H7 (cell line): ENCODE measurements at places on chromosomes 4 and X. TPM values are rescaled to one million over a fixed set of nuclear protein-coding genes. Genes with fewer than 3 reads are reported as not detected.

ADGRA3 gene
- total RNA-seq: 39.0 and 41.6 TPM in 2 replicates

F8A3 gene
- 0.10 TPM in 1 of 2 replicates, not detected in the other for total RNA-seq

AVPR2 gene
- total RNA-seq: not detected in 2 replicates

CLGN gene
- total RNA-seq: 5.0 and 6.7 TPM in 2 replicates

PCSK1N gene
- total RNA-seq: 0.59 and 1.6 TPM in 2 replicates

CDKN2AIP gene
- total RNA-seq: 17.0 and 19.7 TPM in 2 replicates

YY2 gene
- total RNA-seq: 0.10 and 0.30 TPM in 2 replicates

NEUROG2 gene
- total RNA-seq: not detected in 2 replicates

SLC7A11 gene
- total RNA-seq: 7.1 and 10.2 TPM in 2 replicates

MPP1 gene
- total RNA-seq: 10.5 and 12.5 TPM in 2 replicates

VSIG4 gene
- not detected in 2 replicates for total RNA-seq

TMPRSS11B gene
- total RNA-seq: not detected in 2 replicates

CENPC gene
- total RNA-seq: 9.7 and 16.9 TPM in 2 replicates

SULT1B1 gene
- total RNA-seq: not detected in 2 replicates

ADH7 gene
- total RNA-seq: not detected in 2 replicates

P2RY4 gene
- total RNA-seq: not detected in 2 replicates

STATH gene
- total RNA-seq: not detected in 2 replicates

YIPF7 gene
- total RNA-seq: not detected in 2 replicates

TMPRSS11A gene
- 0.21 TPM in 1 of 2 replicates, not detected in the other for total RNA-seq

LEF1 gene
- total RNA-seq: 0.28 and 0.48 TPM in 2 replicates

PLAC1 gene
- total RNA-seq: 0.76 and 1.4 TPM in 2 replicates

GAGE2A gene
- total RNA-seq: 0.70 TPM in 1 of 2 replicates, not detected in the other

NMU gene
- total RNA-seq: 52.5 and 63.5 TPM in 2 replicates

TLR10 gene
- not detected in 2 replicates for total RNA-seq

SCD5 gene
- total RNA-seq: 2.3 and 4.8 TPM in 2 replicates

FAM9C gene
- total RNA-seq: 0.07 and 0.18 TPM in 2 replicates

UVSSA gene
- 12.6 and 16.1 TPM in 2 replicates for total RNA-seq

SH3D19 gene
- 24.8 and 26.8 TPM in 2 replicates for total RNA-seq

DMRTC1 gene
- not detected in 2 replicates for total RNA-seq

DSPP gene
- total RNA-seq: not detected in 2 replicates

COQ2 gene
- total RNA-seq: 15.9 and 17.1 TPM in 2 replicates

EDNRA gene
- total RNA-seq: 1.1 and 1.4 TPM in 2 replicates

RBM47 gene
- total RNA-seq: 97.9 and 116 TPM in 2 replicates

EDA2R gene
- 0.80 and 0.92 TPM in 2 replicates for total RNA-seq

MSX1 gene
- 0.07 and 0.67 TPM in 2 replicates for total RNA-seq

SNCA gene
- 2.9 and 3.3 TPM in 2 replicates for total RNA-seq

ADH1C gene
- total RNA-seq: not detected in 2 replicates

GUF1 gene
- total RNA-seq: 21.9 and 30.4 TPM in 2 replicates

MGAT4D gene
- not detected in 2 replicates for total RNA-seq

PNMA5 gene
- total RNA-seq: 0.22 TPM in 1 of 2 replicates, not detected in the other

SLC10A4 gene
- total RNA-seq: 1.3 and 1.5 TPM in 2 replicates

NSUN7 gene
- total RNA-seq: 19.8 and 26.5 TPM in 2 replicates
